Brain microvascular endothelial cell (primary cell): ENCODE measurements at places on chromosomes 1 and 21.

GRCh38 chr1:79652426-79652825 is 645.9 kb upstream of the ADGRL4 start:
- DNase-seq: no peak

- DNase-seq: peak; percentile 91
These were observed 97.6 kb downstream of the NAV1 start for GRCh38 chr1:201636510-201636971.

GRCh38 chr1:101044749-101045148 is 19.2 kb upstream of the DPH5 start:
- no peak for DNase-seq

- no peak for DNase-seq
These were observed 22.1 kb downstream of the TFB2M start for GRCh38 chr1:246544001-246544400.

DNA sequence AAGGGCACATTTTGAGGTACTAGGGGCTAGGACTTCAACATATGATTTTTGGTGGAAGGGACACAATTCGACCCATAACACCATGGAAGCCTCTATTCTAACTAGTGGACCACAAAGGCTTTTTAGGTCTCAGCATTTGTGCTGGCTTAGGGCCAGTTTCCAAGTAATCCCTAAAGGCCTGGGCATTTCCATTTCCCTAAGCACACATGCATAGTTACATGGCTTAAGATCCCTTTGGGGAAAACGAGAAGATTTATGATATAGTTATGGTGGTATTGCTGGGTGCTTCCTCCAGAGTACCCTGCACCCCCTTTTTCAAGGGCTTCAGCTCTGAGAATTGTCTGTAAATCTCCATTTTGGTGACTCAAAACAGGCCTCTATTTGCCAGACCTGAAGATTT is 28.2 kb upstream of the TMEM54 start:
- DNase-seq: no peak

DNA sequence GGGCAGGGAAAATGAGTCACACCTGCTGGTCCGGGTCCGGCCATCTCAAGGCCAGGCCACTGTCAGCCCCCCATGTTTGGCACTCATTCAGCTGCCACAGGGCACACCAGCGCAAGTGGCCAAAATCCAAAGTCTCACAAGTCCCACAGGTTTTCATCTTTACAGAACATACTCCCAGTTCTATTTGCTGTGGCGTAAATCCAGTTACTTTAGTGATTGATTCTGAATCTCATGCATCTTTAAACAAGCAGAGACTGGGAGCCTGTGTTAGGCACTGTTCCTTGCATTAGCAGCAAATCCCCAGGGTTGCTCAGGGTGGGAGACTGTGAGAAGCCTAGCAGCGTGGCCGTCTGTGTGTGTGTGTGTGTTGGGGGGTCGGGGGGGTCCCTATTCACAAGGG is 1.1 kb upstream of the SLC2A5 start:
- DNase-seq: no peak

- no peak for DNase-seq
These were observed 9.9 kb downstream of the CRP start for GRCh38 chr1:159704481-159704880.

- DNase-seq: peak; percentile 79
These were observed 19.1 kb downstream of the RUNX3 start for GRCh38 chr1:24910751-24911650.

- DNase-seq: no peak
These were observed 27.0 kb upstream of the SLC16A1 start for GRCh38 chr1:112982853-112983536.

GRCh38 chr1:117368116-117369108 is 1.2 kb downstream of the MAN1A2 start:
- DNase-seq: no peak

GRCh38 chr1:115219927-115220326 is 118.1 kb downstream of the NGF start:
- no peak for DNase-seq

DNA sequence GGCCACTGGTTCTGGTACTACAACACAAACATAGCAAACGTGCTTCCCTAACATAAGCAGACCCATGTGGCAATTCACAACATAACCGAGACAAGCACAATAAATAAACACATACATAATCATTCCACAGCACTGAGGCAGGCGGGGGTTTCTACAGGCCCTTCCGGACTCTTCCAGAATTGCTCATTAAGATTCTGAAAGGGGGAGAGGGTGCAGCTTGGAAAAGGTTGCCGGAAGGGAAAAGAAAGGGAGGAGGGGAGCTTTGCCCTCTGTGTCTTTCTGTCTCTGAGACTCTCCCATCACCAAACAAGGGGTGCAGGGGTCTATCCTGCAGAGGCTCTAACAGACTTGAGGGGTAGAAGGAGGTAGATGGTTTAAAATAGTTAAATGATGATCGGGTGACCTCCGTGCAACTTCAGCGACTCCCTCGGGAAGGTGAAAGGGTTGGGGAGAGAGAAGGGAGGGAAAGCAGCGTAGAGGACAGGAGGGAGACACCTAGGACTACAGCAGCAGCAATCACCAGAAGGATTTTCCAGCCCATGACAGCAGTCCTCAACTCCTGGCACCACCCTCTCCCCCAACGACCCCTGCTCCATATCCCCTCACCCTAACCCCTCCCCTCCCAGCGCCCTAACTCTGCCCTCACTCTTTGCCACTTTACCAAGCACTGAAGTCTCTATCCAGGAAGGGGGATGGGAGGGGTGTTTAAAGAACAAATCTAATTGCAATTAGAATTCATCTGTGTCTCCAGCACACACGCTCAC is 365.5 kb upstream of the ESRRG start:
- DNase-seq: no peak

- DNase-seq: no peak
These were observed 14.9 kb downstream of the ABCA4 start for GRCh38 chr1:94105957-94106529.

DNA sequence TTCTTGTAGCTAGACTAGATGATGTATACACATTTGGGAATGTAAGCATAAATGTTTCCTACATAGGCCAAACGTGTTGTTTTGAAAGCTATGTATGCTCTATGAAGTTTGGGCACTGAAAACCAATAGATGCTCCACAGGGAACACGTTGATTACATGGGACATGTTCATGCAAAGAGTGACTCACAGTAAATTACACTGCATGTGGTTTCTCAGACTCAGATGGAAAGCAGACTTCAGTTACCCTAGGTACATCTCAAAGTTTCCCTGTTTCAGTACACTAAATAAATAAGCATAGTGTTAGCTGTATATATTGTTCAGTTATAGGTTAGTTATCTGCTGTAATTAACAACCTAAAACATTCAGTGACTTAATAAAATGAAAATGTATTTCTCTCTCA is 301.9 kb upstream of the RUNX1 start:
- no peak for DNase-seq

GRCh38 chr1:180848191-180848590 is 64.5 kb upstream of the KIAA1614 start:
- DNase-seq: no peak

GRCh38 chr1:111735321-111735720 is 3.9 kb downstream of the INKA2 start:
- DNase-seq: no peak

DNA sequence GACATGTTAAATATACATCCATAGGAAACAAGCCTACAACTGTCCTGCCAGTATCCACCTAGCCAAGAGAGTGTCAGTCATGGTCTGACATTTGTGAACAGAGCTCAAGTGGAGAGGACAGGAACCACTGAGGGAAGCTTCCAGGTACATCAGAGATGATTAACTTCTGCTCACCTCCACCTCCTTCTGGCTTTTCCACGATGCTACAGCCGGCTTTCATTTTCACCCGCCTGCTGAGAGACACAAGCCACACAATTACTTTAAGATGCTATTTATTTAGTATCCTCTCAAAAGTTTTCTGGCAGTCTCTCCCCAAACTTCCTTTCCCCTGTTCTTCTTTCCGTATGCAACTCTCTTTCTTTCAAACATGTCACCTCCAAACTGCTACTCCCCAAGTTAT is 2.1 kb downstream of the ETV3 start:
- DNase-seq: no peak

DNA sequence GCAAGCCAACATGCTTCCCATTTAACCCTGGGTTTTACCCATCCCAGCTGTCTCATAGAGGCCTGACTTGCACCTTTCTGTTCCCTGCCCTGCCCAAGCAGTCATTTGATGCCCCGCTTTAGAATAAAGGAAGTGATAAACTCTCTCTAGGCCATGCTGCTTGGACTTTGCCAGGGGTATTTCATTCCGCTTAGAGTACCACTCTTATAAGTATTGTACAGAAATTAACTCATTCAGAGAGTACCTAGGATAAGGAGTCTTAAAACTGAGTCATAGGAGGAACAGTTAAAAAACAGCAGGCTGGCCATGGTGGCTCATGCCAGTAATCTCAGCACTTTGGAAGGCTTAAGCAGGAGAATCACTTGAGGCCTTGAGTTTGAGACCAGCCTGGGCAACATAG is 21.0 kb upstream of the LYST start:
- no peak for DNase-seq

DNA sequence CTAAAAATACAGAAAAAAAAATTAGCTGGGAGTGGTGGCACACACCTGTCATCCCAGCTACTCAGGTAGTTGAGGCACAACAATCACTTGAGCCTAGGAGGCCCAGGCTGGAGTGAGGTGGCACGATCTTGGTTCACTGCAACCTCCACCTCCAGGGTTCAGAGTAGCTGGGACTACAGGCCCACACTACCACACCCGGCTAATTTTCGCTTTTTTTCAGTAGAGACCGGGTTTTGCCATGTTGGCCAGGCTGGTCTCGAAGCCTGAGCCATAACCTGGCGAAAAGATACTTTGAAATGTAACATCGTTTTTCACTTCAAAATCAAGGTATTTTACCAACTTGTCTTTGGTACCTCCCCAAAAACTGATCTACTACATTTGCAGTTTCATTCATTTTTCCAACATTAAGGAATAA is 6.1 kb downstream of the GAS5 start:
- no peak for DNase-seq

DNA sequence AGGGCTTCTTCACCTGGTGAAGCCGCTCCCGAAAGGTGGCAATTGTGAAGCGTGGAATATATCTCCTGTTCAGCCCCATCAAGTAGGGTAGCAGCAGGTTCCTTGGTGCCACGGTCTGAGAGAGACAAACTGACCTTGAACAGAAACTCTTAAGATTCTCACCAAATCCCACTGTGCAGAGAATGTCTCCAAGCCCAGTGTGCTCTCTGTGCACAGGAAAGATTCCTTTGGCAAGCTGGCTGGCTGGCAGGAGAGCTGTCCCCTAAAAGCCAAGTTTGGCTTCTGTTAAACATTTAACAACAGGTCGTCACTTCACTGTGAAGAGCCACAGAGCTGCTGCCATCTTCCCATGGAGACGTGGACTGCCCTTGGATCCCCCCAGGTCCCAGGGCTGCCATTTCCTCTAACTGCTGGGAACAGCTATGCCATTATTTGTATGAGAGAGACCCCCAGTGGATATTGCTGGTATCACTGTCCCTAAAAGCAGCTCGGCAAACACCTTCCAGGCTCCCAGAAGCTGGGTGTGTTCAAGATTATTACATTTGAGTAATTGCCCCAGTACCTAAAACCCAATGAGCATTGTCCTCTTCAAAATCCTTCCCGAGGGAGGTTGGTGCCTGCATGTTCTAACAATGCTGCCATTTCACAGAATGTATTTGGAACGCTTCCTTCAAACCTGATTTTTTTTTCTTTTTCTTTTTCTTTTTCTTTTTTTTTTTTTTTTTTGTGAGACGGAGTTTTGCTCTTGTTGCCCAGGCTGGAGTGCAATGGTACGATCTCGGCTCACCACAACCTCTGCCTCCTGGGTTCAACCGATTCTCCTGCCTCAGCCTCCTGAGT is 71.8 kb downstream of the CD58 start:
- peak; percentile 66 for DNase-seq

- DNase-seq: peak; percentile 69
These were observed 69.0 kb downstream of the SLC35A3 start for GRCh38 chr1:100038660-100039287.

DNA sequence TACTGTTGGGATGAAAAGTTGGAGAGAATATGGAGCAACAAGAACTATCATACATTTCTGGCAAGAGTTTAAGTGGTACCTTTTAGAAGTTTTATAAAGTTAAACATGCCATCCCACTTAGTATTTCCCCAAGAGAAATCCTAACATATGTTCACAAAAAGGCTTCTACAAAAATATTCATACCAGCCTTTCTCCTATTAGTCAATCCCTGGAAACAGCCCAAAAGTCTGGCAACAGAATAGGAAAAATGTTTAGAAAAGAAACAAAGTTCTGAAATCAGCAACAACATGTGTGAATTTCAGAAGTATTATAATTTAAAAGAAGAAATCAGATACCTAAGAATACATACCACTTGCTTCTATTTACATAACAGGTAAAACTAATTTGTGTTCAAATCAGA is 271.0 kb downstream of the DSCAM start:
- DNase-seq: no peak

GRCh38 chr1:194295685-194296084 is 1109.3 kb upstream of the B3GALT2 start:
- peak; percentile 40 for DNase-seq

- DNase-seq: peak; percentile 9
These were observed 143.5 kb downstream of the SLC30A10 start for GRCh38 chr1:219784660-219785381.

DNA sequence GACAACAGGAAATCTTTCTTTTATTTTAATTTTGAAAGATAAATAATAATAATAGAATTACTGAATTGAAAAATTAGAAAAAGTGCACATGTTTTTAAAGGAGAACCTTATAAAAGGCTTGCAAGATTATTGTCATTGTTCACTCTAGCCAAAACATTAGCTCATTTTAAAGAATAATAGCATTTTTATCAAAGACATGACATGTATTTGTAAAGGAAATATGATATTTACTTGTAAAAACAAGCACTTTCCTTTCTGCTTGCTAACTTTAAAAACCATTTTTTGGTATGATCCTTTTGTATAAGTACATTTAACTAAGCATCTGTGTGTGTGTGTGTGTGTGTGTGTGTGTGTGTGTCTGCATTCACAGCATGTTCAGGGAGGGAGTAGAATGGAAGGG is 156.3 kb upstream of the C1orf87 start:
- DNase-seq: no peak

GRCh38 chr1:161989786-161990185 is 33.9 kb downstream of the OLFML2B start:
- no peak for DNase-seq

DNA sequence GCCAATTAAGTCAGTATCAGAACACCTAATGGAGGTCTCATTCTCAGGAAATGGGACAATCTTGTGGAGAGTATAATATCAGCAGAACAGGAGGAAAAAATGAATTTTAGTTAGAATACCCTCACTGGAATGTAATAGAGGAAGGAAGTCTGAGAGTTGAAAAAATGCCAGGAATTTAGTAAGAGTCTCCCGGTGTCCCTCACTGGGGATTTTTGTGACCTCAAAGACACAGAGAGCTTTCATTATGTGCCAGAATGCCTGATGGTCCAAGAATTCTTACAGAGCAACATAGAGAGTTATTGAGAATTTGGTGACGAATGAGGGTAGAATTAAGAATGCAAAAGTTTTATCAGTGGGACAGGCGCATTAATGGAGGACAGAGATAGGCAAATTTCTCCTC is 443.5 kb upstream of the B3GALT2 start:
- peak; percentile 44 for DNase-seq
